ENCODE measurements at places on chromosomes 1 and 21.

- DNase-seq: no peak
Measured at GRCh38 chr1:81833722-81834121, 33.0 kb downstream of the ADGRL2 start.

GRCh38 chr1:54777431-54777830, 13.1 kb upstream of the PARS2 start:
- DNase-seq: no peak

DNA sequence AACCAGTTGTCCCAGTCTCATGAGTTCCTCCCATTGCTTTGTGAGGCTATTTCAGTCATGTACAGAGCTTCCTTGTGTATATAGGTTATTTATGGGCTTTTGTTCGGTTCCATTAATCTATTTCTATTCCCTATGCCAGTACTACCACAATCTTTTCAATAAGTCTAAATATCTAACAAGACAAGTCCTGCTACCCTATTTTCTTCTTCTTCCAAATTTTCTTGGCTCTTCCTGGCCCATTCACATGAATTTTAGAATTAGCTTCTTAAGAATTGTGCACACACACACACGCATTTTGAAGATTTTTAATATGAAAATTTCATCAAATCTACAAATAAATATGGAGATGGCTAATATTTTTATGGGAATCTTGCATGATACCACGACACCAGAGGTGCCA, 33.8 kb upstream of the ATF3 start:
- no peak for DNase-seq

GRCh38 chr1:99146129-99146848, 118.0 kb upstream of the PLPPR4 start:
- no peak for DNase-seq

- DNase-seq: no peak
Measured at GRCh38 chr1:193629875-193630274, 443.5 kb upstream of the B3GALT2 start.
